Right renal pelvis (tissue), 4 donors: ENCODE measurements at places on chromosomes 12 and 14. TPM values are rescaled to one million over a fixed set of nuclear protein-coding genes. Genes with fewer than 3 reads are reported as not detected.
A peak's percentile ranks its signal among the peaks of the same experiment; 100 is the strongest.

STYK1 gene
- 0.94 TPM for polyA plus RNA-seq

CNTN1 gene
- 44.6 TPM for polyA plus RNA-seq

IL31 gene
- polyA plus RNA-seq: not detected

RNASE3 gene
- polyA plus RNA-seq: 0.35 TPM

CCDC60 gene
- polyA plus RNA-seq: not detected

HOXC6 gene
- 36.8 TPM for polyA plus RNA-seq

DHRS2 gene
- polyA plus RNA-seq: 32.4 TPM

GLT1D1 gene
- 1.8 TPM for polyA plus RNA-seq

MYH6 gene
- 0.24 TPM for polyA plus RNA-seq

ADAM20 gene
- 0.10 TPM for polyA plus RNA-seq

PLCZ1 gene
- 1.7 TPM for polyA plus RNA-seq

MNAT1 gene
- 49.2 TPM for polyA plus RNA-seq

PDE3A gene
- 28.4 TPM for polyA plus RNA-seq

ANG gene
- 4.0 TPM for polyA plus RNA-seq

ANO4 gene
- polyA plus RNA-seq: 0.75 TPM

COCH gene
- 3.1 TPM for polyA plus RNA-seq

DCN gene
- 538 TPM for polyA plus RNA-seq

RBMS2 gene
- 41.0 TPM for polyA plus RNA-seq

GRCh38 chr12:121287267-121287954 lies 9.1 kb downstream of the CAMKK2 start:
- DNase-seq: no peak

DNA sequence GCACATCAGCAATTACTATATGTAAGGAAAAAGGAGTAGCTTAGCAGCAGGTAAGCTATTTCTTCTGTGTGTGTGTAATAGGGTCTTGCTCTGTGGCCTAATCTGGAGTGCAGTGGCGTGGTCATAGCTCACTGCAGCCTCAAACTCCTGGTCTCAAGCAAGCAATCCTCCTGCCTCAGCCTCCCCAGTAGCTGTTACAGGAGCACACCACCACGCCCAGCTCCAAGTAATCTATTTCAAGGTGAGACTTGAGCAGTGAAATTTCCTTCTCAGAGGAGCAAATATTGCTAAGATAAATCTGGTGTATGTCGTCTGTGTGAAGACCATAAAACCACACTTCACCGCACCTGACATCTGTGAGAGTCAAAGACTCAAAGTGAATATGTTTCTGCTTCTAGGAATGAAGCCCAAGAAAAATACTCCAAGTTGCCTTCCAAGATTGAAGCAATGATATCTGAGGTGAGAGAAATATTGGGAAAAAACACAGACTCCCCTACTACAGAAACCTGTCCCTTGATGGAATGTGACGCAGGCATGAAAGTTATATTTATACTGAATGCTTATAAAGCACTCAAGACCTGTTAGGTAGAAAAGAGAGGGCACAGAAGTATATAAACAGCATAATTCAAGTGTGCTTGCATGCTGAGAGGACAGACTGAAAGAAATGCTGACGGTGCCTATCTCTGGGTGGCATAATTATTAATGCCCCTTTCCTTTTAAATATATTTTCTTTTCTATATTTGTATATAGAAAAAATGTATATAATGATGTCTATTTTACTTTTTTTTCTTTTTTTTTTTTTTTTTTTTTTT lies 2.5 kb upstream of the SELPLG start:
- no peak for DNase-seq

GRCh38 chr12:110365489-110366320 lies 37.8 kb downstream of the ANAPC7 start:
- no peak for DNase-seq

DNA sequence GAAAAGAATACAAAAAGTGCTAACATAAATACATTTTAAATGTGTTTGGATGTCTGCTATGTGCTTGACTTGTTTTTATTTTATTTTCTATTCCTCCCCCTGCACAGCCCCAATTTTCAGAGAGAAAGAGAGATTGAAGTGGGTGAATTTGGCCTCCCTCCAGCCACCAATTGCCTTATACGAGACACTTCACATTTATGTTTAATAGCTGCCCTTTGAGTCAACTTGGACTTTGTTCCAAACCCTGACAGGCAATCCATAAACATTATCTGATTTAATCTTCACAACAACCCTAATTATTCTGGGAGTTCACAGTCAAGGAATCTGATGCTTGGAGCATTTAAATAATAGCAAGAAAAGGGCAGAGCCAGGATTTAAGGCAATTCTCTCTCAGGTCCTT lies 161.7 kb downstream of the SLC15A4 start:
- DNase-seq: no peak

GRCh38 chr14:92587700-92588085 lies 74.1 kb downstream of the RIN3 start:
- no peak for DNase-seq

DNA sequence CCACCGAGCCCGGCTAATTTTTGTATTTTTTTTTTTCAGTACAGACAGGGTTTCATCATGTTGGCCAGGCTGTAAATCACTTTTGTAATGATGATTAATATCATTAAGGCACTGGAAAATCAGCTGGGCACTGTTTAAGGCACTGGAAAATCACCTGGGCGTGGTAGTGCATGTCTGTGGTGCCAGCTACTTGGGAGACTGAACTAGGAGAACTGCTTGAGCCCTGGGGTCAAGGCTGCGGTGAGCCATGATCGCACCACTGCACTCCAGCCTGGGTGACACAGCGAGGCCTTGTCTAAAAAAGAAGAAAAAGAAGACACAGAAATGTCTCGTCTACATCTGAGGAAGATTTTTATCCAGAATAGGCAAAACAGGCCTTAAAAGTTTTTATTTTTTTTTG lies 12.7 kb downstream of the SLC11A2 start:
- no peak for DNase-seq

DNA sequence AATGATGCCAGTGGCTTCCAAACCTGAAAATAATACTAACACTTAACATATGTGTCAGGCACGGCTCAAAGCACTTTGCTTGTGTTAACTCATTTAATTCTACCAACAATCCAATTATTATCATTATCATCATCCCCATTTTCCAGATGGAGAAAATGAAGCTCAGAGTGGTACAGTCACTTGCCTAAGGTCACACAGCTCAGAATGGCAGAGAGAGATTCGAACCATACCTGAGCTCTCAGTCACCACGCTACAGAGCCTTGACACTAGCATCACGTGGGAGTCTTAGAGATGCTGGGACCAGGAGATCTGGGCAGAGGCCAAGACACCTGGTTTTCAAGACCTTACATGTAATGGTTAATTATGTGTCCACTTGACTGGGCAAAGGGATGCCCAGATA lies 34.2 kb downstream of the DHX37 start:
- DNase-seq: no peak

- no peak for DNase-seq
These were observed 106.4 kb upstream of the PLEKHG7 start for GRCh38 chr12:92596383-92596782.

- DNase-seq: no peak
These were observed 14.6 kb upstream of the PNMA1 start for GRCh38 chr14:73728717-73729330.

DNA sequence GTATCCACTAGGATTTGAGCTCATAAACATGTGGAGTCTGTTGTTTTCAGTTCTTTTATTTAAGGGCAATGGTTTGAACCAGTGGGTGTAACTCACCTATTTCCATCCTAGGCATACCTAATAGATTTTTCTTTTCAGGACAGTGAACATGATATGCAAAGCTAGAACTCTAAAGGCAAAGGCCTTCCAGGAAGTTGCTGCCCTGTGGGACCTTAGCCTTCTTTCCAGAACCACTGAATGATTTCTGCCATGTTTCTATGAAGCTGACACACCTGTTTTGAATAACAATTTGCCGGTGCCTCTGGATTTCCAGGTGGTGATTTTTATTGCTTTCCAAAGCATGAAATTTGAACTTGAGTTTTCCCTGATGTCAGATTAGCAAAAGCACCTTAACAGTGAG lies 372.9 kb upstream of the FAR2 start:
- peak; percentile 5 for DNase-seq

DNA sequence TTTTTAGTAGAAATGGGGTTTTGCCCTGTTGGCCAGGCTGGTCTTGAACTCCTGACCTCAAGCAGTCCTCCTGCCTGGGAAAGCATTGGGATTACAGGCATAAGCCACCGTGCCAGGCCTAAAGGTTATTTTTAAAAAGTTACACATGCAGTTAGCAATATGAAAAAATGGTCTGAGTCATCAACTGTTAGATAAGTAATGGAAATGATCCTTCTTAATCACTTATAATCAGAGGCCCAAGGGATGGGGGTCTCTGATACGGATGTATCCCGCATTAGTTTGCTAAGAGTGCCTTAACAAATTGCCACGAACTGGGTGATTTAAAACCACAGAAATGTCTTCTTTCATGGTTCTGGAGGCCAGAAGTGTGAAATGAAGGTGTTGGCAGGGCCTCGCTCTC lies 54.1 kb upstream of the FERMT2 start:
- DNase-seq: no peak

- no peak for DNase-seq
These were observed 29.7 kb downstream of the ATF7IP start for GRCh38 chr12:14395074-14395778.

GRCh38 chr12:101925361-101925760 lies 48.0 kb downstream of the DRAM1 start:
- no peak for DNase-seq

DNA sequence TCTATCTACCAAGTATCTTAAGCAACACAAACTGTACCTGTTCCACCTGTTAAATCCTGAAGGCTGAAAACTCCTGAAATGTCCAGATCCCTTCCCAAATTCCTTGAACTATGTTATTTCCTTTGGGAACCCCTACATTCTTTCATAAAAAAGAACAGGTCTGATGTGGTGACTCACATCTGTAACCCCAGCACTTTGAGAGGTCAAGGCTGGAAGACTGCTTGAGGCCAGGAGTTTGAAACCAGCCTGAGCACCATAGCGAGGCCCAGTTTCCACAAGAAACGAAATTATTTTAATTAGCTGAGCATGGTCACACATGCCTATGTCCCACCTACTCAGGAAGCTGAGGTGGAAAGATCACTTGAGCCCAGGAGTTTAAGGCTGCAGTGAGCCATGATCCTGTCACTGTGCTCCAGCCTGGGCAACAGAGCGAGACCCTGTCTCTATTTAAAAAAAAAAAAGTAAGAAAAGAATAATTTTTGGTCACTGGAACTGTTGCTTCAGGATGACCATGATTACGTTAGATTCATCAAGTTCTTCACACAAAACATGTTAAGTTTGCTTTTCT lies 84.3 kb downstream of the PHLDA1 start:
- DNase-seq: no peak

GRCh38 chr14:84937449-84937848 lies 592.5 kb upstream of the FLRT2 start:
- DNase-seq: no peak

- DNase-seq: peak; percentile 96
These were observed 21.0 kb upstream of the CHFR start for GRCh38 chr12:132908145-132909029.

DNA sequence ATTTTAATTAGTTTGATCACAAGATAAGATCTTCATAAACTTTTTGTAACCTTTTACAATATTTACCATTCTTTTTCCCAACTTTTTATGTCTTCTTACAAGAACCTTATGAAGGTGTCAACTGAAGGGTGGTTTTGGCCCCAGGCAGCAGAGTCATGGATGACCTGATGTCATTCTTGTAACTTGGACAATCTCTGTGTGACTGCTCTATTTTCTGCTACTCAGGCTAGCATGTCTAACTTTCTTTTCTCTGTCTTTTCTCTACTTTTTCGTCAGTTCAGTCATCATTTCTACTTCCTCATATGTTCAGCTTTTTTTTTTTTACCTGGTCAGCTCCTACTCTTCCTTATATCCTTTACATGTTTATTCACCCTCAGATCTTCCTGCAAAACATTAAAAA lies 150.7 kb upstream of the PTPRQ start:
- DNase-seq: no peak

- DNase-seq: no peak
These were observed 65.5 kb downstream of the SH2B3 start for GRCh38 chr12:111471236-111471635.

DNA sequence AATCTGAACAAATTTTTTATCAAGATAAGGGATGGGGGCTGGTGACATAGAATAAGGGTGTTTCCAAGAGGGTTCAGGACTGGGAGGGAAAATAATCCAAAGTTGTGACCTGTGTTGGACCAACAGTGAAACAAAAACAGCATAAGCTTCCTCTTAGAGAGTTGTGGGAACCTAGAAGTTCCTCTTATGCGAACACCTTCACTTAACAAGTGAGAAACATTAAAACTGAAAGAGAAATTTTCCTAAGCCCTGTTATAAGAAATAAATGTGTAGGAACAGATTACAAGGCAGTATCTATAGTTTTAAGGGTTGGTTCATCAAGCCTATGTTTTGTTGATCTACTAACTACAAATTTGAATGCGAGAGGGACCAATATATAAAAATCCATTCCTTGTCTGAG lies 58.4 kb downstream of the LLPH start:
- no peak for DNase-seq

DNA sequence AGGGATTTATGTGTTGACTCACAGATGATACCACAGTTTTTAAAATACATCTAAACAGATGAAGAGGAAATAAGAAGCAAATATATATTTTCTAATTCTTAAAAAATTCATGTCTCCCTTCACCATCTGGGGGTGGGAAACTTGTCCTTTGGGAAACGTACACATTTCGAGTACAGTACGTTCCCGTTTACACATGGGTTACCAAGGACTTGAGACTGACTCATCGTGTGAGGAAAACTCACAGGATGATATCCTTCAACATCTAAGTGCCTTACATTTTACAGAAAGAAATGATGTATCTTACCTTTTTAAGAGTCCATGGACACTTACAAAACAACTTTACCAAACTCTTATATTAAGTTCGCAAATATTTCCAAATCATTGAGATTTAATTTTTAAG lies 16.0 kb upstream of the FBLN5 start:
- DNase-seq: no peak

- DNase-seq: no peak
These were observed 158.9 kb upstream of the EEA1 start for GRCh38 chr12:93087840-93088610.
